ENCODE measurements at places on chromosomes 13 and 19.

GRCh38 chr19:29623726-29624488, 17.8 kb downstream of the POP4 start:
- no peak for DNase-seq

GRCh38 chr13:43665388-43665787, 121.4 kb downstream of the ENOX1 start:
- DNase-seq, result no peak

- DNase-seq, result no peak
Measured at GRCh38 chr13:105341256-105341655, 1194.2 kb downstream of the EFNB2 start.

GRCh38 chr19:38003438-38004185, 96.6 kb downstream of the SIPA1L3 start:
- DNase-seq, result no peak

DNA sequence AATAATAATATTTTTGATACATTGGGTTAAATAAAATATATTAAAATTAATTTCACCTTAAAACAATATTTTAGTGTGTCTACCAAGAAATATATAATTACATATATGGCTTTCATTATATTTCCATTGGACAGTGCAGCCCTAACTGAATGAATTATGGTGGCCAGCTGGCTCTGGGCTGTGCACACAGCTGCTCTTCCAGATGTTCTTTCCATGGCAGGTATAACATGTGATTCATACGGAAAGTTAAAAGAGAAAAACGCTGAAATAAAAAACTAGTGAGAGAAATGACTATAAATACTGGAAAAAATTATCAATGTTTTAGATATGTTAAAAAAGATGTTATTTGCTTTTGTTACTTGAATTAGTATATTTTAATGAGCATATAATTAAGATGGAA, 216.3 kb downstream of the RGCC start:
- DNase-seq, result no peak

DNA sequence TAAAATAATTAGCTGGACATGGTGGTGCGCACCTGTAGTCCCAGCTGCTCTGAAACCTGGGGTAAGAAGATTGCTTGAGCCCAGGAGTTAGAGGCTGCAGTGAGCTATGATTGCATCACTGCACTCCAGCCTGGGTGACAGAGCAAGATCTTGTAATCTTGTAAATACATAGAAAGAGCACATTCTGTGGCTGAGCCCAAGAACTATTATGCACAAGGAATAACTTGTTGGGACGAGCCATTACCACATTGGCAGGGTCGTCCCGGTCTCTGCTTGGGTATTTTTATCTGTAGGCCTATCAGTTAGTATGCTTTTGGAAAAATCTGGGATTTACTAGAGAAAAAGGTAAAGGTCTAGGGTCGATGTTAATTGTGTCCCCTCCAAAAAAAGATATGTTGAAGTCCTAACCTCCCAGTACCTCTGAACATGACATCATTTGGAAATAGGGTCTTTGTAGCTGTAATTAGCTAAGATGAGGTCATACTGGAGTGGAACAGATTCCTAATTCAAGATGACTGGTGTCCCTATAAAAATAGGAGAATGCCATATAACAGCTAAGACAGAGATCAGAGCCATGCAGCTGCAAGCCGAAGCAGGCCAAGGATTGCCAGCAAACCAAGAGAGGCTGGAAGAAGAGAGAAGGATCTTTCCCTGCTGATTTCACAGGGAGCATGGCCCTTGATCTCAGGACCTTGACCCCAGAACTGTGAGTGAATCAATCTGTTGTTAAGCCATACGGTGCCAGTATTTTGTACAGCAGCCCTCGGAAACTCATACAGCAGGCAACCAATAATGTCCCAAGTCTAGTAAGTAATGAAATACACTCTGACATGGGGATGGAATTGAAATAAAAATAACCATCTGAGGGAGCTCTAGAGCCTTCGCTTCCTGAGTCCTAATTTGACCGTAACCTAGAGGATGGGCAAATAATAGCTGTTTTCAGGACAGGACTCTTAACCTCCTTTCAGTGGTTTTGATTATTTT, 77.0 kb downstream of the TM9SF2 start:
- DNase-seq, result no peak

Measured in stimulated activated CD8-positive, alpha-beta memory T cell treated with anti-CD3 and anti-CD28 coated beads, Interleukin-4, amount 100 ng/mL, for 1 hour (primary cell).